ENCODE measurements at places on chromosomes 16 and 17.

DNA sequence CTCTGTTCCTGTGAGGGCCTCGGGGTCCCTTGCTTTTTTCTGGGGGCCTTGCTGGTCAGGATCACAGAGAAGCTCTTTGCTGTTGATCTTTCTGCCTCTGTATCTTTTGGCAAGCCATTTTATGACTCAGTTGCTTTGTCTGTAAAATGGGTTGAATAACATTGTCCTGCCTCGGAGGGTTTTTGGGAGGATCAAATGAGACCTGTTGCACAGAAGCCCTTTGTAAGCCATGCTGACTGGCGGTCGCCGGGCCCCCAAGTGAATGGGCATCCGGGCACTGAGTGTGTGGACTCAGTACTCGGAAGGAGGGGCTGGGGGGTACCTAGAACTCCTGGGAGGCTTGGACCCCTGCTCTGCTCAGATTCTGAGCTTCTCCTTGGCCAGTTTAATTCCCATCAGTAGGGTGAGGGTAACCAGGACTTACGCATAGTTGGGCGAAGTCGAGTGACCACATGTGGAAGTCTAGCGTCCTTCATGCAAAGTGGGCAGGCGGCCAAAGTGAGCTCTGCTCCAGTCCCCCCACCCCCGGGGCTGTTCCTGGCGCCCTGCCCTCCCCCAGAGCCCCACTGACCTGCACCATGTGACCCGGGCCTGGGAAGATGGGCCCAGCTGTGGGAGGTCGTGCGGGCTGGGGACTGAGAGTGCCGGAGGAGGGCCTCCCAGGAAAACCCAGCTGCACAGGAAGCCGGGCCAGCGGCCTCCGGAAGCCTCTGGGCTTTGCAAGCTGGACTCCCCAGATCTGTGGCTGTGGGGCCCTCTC lies 284.0 kb downstream of the SEC14L1 start:
- peak; percentile 96 for DNase-seq

- no peak for DNase-seq
These were observed 49.6 kb upstream of the NKD1 start for GRCh38 chr16:50498431-50499155.

DNA sequence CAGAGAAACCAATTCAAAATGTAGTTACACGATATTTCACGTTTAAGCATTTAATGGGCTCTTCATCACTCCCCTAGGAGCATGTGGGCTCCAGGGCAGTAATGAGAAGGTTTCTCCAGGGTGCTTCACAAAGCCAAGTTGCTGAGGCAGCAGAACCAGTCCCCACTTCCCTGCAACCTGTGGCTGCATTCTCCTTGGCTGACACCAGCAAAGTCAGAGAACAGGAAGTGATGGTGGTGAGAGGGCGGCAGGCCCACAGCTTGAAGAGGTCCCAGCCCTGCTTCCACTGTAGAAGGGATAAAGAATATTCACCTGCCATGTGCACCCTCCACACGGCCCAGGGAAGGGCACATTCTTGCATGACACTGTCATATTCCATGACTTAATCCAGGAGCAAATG lies 133.2 kb downstream of the CBLN1 start:
- no peak for DNase-seq

- no peak for DNase-seq
These were observed 14.6 kb downstream of the SREBF1 start for GRCh38 chr17:17822189-17822588.

DNA sequence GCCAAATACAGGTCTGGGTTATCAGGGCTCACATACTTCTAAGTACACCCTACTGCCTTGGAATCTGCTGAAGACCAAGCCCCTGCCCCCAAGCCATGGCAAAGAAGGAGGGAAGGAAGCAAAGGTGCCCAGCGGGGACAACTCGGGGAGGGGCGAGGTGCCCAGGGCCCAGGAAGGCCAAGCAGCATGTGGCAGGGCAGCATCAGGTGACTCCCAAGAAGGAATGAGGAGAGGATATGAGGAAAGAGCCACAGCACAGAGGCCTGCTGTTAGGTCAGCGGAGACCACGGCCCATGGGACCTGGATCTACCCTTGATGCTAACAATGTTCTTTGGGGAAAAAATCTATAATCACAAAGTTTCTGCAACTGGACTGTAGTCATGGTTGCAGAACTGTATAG lies 142.6 kb upstream of the CRHR1 start:
- no peak for DNase-seq

- DNase-seq, result no peak
These were observed 68.6 kb downstream of the TMEM100 start for GRCh38 chr17:55654022-55654421.

- DNase-seq, result no peak
These were observed 15.7 kb upstream of the RNF43 start for GRCh38 chr17:58432806-58433573.

DNA sequence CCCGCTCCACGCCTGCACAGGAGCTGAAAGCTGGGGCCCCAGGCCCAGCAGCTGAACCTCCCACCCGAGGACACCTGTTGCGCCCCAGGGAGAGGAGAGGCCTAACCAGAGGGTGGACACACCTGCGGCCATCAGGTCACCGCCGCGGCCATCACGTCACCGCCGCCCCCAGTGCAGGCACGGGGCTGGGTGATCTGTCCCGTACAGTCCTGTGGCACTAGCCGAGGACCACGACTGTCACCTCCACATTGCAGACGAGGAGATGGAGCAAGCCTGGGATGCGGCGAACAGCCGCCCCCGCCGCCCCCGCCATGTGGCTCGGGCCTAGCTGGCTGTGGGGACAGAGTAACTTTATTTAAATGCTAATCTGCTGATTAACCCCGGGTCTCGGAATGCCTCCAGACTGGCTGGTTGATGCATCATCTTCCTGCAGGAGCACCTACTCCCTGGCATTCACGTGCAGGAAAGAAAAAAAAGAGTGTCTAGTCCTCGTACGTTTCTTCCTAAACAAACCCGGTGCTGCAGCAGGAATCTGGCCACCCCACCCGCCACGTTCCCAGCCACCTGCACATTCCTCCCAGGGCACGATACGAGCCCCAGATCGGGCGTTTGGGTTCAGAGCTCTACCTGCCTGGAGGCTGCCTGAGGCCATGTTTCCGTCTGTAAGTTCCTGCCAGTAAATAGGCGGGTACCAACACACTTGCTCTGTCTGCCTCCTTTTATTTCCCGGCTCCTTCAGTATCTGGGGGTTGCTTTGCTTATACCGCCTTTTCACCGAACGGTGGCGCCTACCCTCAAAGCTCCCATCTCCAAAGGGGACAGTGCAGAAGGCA lies 29.9 kb downstream of the PIEZO1 start:
- no peak for DNase-seq

DNA sequence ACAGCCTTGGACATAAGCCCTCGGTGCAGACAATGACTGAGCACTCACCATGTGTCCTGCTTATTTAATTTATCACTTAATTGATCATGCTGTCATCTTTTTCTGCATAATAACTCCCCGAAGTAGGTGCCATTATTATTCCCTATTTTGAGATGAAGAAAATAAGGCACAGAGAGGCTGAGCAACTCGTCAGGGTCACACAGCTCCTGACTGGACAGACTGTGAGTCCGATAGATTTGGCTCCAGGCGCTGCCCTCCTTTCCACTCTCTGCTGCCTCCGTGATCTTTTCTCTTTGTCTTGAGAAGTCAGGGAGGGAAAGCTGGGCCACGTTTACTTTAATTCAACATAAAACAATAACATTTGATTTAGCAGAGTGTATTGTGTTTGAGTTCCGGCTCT lies 19.0 kb upstream of the N4BP1 start:
- DNase-seq, result no peak

DNA sequence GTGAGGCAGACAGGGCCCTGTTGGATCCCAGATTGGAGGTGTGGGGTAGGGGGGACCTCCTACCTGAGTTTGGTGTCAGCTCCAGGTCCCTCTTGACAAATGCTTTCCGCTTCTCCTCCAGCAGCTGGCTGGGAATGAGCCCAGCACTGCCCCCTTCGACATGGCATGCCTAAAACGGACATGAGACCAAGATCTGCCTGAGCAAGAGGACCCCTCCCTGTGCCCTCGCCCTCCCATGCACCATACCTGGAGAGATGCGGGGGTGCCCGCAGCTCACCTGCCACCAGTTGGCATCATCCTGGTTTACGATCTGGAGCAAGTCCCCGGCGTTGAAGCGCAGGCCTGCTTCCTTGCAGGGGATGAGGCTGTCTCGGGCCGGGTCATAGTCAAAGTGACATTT lies 26.2 kb downstream of the MPP2 start:
- DNase-seq, result no peak

- no peak for DNase-seq
These were observed 252.3 kb upstream of the CA10 start for GRCh38 chr17:52410781-52411180.

All from smooth muscle cell of the brain vasculature (primary cell).